ENCODE measurements at places on chromosomes 5 and 9.

- no peak for DNase-seq
Measured at GRCh38 chr5:127723571-127723970, 20.4 kb downstream of the CCDC192 start.

GRCh38 chr9:94734054-94734754 is 7.7 kb downstream of the AOPEP start:
- no peak for DNase-seq

- no peak for DNase-seq
Measured at GRCh38 chr5:93300309-93300923, 280.6 kb downstream of the NR2F1-AS1 start.

DNA sequence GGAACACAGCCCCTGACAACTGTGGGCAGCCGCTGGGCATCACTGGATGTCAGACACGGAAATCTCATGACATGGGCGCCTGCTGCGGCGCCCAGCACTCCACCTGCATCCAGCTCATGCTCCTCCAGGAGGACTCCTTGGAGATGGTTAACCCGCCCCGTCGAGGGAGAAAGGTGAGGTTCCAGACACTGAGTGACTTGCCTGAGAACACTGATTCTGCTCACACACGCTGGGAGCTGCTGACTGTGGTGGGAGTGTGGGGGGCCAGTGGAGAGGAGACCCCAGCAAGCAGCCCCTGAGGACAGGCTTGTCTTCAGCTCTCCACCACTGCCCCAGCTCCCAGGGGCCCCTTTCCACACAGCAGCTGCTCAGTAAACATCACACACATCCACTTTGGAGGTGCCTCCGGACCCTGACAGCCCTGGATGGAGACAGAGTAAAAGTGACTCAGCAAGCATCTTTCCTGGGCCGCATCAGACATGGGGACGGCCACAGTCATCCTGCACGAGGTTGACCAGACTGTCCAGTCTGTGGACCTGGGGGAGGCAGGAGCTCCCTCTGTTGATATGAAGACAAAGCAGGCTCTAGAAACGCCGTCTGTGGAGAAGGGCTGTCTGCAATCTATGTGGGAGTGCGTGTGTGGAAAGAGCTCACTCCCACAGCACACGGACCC is 283.7 kb upstream of the IRX4 start:
- DNase-seq = no peak

GRCh38 chr9:124381170-124381945 is 33.9 kb downstream of the PSMB7 start:
- no peak for DNase-seq

GRCh38 chr5:88287846-88288527 is 19.3 kb upstream of the TMEM161B start:
- no peak for DNase-seq

- DNase-seq = no peak
Measured at GRCh38 chr5:125140855-125141254, 394.4 kb upstream of the ZNF608 start.

DNA sequence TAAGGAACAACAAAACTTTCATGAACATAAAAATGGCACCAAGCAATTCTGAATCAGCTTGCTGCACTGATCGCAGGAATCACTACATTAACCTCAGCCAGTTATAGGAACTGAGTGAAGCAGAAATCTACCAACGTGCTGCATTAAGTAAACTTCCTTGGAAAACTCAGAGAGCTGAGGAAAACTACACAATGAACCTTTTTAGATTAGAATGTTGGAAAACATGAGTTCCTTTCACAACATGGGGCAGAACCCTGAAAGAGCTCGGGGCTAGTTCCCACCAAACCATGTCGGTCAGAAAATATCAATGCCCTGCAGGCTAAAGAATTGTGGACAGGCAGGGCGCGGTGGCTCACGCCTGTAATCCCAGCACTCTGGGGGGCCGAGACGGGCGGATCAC is 19.4 kb downstream of the ALDH7A1 start:
- no peak for DNase-seq

DNA sequence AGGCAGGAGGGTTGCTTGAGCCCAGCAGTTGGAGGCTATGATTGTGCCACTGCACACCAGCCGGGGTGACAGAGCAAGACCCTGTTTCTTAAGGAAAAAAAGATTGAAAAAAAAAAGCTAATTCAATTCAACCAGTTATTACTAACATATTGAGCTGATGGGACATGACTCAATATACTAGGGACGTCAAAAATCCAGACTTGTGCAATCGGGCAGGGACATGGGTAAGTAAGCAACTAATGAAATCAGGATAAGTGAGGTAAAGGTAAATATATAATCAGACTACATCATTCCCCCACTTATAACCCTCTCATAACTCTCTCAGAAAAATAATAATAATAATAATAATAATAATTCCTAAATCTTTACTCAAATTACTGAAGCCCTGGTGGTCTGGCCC is 975 bp upstream of the HAVCR1 start:
- no peak for DNase-seq

DNA sequence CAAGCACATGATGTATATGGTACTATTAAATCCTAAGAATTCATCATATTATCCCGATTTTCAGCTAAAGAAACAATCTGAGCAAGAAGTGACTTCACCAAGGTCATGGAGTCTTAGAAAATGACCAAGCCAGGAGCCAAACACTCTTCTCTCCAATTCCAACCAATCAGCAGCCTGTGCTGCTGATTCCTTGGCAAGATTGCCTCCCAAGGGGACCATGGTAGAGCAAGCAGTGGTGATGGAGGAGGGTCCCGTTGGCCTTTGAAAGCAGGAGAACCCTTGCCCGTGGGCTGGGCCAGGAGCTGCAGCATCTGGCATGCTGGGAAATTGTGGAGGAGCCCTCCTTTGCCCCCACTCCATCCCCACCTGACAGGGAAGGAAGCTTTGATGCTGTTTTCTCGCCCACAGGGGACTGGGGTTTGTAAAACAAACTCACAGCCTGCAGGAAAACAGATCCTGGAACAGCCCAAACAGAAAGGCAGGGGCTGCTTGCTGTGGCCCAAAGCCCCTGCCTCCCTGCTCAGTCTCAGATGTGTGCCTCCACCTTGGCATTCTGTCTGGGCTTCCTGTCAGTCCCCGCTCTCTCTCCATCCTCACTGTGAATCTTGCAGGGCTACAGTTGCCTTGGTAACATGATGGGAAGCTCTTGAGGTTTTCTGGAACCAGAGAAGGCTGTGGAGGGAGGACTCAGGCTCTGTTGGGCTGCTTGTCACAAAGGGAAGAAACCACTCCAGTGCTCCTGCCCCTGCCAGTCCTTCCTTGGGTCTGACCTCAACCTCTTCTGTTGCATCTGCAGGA is 70.8 kb upstream of the HSPA9 start:
- DNase-seq = no peak

- no peak for DNase-seq
Measured at GRCh38 chr9:113538131-113538530, 74.6 kb downstream of the RGS3 start.

DNA sequence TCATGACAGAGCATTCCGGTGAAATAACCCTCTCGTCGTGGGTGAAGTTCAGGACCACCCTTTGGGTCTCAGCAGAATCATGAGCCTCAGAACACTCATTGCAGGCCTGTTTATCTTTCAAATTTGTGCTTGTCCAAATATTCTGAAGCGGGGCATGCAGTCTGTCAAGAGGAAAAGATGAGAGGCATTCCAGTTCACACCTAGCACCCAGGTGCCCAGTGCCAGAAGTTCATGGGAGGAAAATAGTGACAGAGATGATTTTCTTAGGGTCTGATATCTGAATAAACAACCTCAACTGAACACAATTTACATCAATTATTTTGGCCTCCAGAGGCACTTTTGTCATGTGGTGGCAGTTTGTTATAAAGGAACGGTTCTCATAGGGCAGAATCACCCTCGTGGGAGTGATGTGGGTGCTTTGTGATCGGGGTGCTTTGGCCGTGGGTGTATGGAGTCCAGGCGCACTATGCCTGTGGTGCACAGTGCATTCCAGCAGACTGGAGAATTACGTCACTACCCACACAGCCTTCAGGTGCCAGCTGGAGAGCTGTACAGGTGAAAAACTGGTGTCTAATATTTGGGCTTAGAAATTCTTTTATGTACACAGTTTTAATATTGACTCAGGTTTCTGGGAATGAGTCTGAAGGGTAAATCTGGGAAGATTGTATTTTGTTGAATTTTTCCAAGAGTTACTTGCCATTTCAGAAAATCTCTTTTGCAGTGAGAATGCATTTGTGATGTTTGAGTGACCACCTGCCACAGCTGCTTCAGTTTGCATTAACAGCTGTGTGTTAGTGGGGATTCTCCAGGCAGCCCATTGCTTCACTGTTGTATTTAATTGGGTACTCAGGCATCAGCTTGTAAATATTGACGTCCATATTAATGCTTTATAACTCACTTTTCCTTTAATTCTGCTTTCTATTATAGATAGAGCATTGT is 289.3 kb downstream of the FANCC start:
- DNase-seq = no peak

DNA sequence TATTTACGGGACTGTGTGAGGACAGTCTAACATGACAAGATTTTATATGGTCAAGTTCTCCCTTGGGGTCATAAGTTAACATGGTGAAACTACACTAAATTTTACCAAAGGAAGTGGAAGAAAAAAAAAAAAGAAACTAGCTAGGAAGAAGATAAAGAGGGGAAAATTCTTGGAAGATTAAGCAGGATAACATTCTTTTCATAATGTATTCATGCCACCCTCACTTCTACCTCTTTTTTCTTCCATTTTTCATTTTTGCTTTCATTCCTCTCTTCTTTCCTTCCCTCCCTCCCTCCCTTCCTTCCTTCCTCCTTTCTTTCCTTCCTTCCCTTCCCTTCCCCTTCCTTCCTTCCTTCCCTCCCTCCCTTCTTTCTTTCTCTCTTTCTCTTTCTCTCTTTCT is 254.6 kb downstream of the RFX3 start:
- DNase-seq = no peak

- no peak for DNase-seq
Measured at GRCh38 chr5:160297776-160298175, 14.6 kb downstream of the CCNJL start.

- no peak for DNase-seq
Measured at GRCh38 chr9:6219981-6220380, 4.4 kb downstream of the IL33 start.

- no peak for DNase-seq
Measured at GRCh38 chr9:105531530-105531929, 26.4 kb upstream of the FKTN start.

GRCh38 chr9:126703866-126704156 is 90.1 kb downstream of the LMX1B start:
- DNase-seq = no peak

DNA sequence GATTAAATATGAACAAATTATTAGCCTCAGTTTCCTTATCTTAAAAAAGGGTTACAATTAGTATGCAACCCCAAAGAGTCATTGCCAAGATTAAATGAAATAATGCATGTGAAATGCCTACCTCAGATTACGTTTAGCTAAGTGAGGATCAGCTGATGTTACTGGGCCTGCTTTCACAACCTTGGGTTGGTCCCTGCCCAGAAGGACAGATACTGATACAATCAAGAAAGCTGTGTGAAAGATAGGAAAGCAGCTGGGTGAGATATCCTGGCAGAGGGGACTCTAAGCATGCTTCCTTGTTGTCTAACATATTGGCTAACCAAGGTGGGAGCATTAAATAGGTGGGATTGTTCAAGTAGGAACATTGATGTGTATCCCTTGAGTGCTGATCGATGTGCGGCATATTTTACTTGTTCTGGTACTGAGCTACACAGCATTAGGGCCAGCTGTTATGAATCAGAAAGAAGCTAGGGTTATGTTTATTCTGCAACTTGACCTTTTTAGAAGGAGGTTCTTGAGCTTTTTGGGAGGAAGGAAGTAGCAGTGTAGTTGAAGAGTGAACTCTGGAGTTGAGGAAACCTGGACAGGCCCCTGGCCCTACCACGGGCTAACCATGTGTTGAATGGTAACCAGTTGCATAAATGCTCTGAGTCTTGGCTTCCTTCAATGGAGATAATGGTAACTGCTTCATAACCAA is 28.9 kb downstream of the SNX24 start:
- no peak for DNase-seq

GRCh38 chr9:25935188-25935587 is 256.9 kb upstream of the TUSC1 start:
- no peak for DNase-seq

DNA sequence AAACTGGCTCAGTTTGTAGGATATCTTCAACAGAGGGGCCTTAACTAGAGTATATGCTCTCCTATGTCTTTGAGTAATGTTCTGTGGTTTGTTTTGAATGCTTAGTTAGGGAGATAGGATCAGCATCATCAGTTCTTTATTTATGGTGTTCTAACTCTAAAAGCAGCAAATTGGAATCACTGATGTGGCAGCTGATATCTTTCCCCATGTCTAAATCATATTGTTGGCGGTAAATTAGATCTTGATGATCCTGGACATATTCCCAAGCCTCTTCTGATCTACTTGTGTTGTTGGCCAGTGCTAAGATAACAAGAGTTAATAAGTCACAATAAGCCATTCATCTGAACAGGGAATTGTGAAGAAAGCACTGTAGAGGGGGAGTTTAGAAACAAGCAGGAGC is 332.4 kb upstream of the DAB2 start:
- no peak for DNase-seq

DNA sequence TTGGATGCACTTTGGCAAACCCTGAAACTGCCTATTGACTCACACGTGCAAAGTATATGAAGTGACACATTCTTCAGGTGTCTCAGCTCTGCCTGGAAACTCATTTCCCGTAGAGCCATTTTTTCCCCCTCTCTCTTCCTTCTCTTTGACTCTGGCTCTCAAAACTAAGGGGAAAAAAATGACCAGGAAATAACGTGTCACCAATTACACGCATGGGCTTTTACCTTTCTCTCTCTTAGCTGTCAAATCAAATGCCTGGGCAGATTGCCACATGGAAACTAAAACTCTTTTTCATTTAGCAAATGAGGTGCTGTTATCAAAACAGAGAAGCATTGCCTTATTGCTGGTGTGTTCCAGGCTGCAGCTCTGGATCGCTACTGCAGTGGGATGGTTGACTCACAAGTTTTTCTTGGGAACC is 18.3 kb upstream of the IFNK start:
- DNase-seq = no peak

DNA sequence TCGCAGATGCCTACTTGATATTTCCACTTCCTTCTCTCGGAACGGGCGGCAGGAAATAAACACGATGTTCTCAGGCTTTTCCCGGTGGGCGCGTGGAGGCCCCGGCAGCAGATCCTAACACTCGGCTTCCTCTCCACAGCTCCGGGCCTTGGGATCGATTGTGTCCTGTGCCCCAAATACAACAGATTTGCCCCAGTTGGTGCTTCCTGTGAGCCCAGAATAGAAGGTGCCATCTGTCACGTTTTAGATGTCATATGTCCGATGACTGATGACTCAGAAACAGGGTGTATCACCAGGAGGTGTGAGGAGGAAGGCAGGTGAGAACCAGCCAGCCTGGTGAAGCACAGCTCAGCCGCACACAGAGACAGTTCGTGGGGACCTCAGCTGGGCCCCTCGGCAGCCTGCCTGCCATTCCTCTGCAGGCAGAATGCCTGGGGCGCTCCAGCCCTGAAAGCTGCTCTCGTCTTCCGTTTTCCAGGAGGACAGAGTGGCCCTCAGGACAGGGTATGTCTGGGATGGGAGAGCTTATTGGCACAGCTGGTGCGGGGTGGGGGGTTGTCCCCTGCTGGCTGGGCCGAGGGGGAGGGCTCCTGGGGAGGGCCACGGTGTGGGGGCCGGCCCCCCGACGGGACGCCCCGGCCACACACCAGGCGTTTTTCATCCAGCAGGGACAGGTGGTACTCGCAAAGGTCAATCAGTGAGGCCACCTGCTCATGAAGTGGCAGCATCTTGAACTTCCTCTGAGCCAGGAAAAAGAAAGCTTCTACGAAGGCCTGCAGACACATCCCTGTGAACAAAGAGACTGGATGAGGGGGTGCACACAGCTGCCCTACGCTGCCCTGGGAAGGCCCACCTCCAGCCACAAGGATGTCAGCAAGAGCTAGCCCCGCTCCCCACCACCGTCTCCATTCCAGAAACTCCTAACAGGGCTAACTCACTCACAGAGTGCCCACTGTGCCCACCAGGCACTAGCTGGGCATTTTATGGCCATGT is 171.0 kb downstream of the DAB2IP start:
- DNase-seq = no peak
